ENCODE measurements at places on chromosomes 12 and 14. TPM values are rescaled to one million over a fixed set of nuclear protein-coding genes. Genes with fewer than 3 reads are reported as not detected.

The MGST1 gene
- 30.2 TPM for polyA plus RNA-seq

The RFX4 gene
- not detected for polyA plus RNA-seq

DNA sequence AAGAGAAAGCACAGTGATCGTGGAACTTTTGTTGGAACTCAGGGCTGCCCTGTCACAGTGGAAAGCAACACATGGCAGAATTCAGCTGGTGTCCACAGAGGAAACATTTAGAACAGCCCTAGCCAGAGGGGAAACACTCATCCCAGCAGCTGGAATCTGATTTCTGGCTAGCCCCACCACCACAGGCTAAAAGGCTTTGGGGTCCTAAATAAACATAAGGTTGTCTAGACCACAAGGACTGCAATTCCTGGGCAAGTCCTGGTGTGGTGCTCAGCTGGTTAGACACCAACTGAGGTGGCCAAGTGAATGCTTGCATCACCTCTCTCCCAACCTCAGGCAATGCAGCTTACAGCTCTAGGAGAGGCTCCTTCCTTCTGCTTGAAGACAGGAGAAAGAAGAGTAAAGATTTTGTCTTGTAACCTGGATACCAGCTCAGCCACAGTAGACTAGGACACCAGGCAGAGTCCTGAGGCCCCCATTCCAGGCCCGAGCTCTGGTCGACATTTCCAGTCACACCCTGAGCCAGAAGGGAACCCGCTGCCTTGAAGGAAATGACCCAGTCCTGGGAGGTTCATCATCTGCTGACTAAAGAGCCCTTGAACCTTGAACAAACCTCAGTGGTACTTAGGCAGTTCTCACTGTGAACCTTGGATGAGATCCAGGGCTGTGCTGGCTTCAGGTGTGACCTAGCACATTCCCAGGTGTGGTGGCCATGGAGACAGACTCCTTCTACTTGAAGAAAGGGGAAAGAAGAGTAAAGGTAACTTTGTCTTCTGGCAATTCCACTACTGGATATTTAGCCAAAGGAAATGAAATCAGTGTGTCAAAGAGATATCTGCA, 85.4 kb upstream of the PLXNC1 start:
- no peak for DNase-seq
- H3K4me1 ChIP-seq, result no peaks in the 10 kb centered on the region
- H3K36me3 ChIP-seq, result no peaks in the 10 kb centered on the region
- no peak overlapping the region for H3K4me3 ChIP-seq

- DNase-seq, result no peak
- H3K27me3 ChIP-seq, result no peaks in the 10 kb centered on the region
- H3K4me1 ChIP-seq, result no peaks in the 10 kb centered on the region
- H3K4me3 ChIP-seq, result no peak overlapping the region
Measured at GRCh38 chr12:125518074-125518473, 452.8 kb downstream of the AACS start.

The DPY19L2 gene
- polyA plus RNA-seq, result 1.5 TPM

DNA sequence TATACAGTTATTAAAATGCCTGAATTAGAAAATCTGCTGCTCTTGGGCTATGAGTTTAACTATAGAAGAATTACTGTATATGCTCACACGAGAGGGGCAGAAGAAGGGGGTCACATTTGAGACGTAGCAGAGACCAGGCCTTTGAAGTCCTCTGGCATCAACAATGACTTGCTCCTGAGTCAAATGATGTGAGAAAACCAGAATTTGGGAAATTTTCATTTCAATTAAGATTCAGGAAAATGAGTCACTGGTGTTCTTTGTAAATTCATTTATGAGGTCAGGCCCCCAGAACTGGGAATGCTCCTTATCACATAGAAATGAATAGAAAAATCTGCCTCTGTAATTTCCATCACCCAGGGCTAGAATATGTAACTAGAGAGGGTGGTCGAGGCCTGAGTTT, 92.9 kb downstream of the APAF1 start:
- no peaks in the 10 kb centered on the region for H3K27me3 ChIP-seq
- H3K36me3 ChIP-seq, result peaks cover 1% of the 10 kb centered on the region
- H3K4me3 ChIP-seq, result no peak overlapping the region
- H3K4me1 ChIP-seq, result no peaks in the 10 kb centered on the region
- H3K27ac ChIP-seq, result no peak overlapping the region

The PRR4 gene
- 0.74 TPM for polyA plus RNA-seq

The KRT2 gene
- 0.05 TPM for polyA plus RNA-seq

The TMEM119 gene
- polyA plus RNA-seq, result 1.4 TPM

DNA sequence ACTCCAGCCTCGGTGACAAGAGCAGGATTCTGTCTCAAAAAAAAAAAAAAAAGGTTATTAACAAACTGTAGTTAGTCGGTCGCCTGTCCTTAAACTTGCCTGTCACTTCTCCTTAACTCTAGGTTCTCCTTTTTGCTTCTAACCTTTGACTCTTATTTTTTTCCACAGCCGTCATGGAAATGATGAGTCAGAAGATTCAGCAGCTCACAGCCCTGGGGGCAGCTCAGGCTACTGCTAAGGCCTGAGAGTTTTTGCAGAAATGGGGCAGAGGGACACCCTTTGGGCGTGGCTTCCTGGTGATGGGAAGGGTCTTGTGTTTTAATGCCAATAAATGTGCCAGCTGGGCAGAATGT, 418 bp upstream of the MYG1 start:
- no peak overlapping the region for H3K4me3 ChIP-seq
- H3K27ac ChIP-seq, result no peak overlapping the region
- H3K36me3 ChIP-seq, result no peaks in the 10 kb centered on the region

DNA sequence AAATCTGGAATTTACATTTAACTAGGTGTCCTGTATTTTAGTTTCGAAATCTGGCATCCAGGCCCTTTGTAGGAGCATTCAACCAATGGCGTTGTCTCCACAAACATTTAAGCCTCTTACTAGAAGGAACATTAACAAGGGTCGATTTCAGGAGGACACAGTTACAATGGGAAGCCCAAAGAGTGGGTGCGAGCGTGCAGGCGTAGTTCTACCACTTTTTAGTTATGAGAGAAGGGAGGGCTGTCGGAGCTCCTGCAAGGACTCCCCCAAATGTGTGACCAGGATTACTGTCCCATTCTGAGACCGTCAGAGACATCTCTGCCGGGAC, 365 bp upstream of the ABHD4 start:
- H3K4me1 ChIP-seq, result no peaks in the 10 kb centered on the region
- H3K27me3 ChIP-seq, result no peaks in the 10 kb centered on the region
- H3K36me3 ChIP-seq, result peaks cover 2% of the 10 kb centered on the region
- peak overlapping the region; percentile 0 for H3K4me3 ChIP-seq
- H3K27ac ChIP-seq, result no peak overlapping the region
- no peak for DNase-seq

DNA sequence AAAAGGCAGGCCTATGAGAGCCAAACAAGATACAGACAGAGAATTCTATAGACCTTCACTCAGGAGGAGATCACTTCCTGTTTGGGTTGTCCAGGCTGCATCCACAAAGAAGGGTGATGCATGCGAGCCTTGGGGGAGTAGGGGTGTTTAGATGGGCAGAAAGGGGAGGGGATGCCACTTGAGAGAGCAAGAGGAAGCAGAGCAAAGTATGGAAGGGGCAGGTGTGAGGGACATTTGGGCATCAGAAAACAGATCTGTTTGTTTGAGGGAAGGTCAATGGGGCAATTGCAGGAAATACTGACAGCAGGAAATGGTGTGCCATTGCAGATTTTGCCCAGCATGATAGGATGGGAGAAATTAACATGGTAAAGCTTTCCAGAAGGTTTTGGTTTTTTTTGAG, 146.4 kb upstream of the FOXN3 start:
- no peaks in the 10 kb centered on the region for H3K36me3 ChIP-seq
- no peaks in the 10 kb centered on the region for H3K27me3 ChIP-seq
- no peak overlapping the region for H3K27ac ChIP-seq
- no peak overlapping the region for H3K4me3 ChIP-seq
- H3K4me1 ChIP-seq, result no peaks in the 10 kb centered on the region
- no peak for DNase-seq

- peak overlapping the region; percentile 73 for H3K4me3 ChIP-seq
- peaks cover 4% of the 10 kb centered on the region for H3K4me1 ChIP-seq
- no peak for DNase-seq
- H3K27me3 ChIP-seq, result no peaks in the 10 kb centered on the region
- no peaks in the 10 kb centered on the region for H3K36me3 ChIP-seq
Measured at GRCh38 chr14:39102265-39102968, 618 bp downstream of the SEC23A start.

DNA sequence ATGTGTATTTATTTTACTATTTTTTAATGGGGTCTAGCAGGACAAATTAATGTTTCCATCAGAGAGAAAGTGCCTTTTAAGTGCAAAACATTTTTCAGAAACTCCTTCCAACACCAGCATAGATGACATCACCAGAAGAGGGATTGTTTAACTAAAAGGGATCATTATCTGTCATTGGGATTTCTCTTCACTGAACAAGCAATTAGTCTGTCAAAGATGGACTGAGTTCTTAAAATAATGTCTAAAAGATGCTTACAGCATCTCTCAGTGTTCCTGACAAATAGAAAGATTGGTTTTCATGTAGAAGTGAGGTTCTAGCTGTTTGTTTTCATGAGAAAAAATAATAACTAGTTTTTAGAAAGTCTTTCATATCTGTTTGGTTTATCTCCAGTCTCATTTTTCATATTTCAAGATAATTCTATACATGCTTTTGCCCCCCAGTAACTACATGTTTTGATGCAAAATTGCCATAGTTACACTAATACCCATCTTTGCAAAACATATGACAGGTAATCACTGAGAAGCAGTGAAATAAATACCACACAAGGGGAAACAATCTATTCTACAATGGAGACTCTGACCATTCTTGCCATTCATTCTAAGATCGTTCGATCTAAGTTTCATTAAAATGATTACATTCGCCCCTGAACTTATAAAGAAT, 850.3 kb downstream of the GALC start:
- no peak overlapping the region for H3K27ac ChIP-seq
- no peaks in the 10 kb centered on the region for H3K36me3 ChIP-seq
- no peak overlapping the region for H3K4me3 ChIP-seq
- H3K27me3 ChIP-seq, result no peaks in the 10 kb centered on the region

DNA sequence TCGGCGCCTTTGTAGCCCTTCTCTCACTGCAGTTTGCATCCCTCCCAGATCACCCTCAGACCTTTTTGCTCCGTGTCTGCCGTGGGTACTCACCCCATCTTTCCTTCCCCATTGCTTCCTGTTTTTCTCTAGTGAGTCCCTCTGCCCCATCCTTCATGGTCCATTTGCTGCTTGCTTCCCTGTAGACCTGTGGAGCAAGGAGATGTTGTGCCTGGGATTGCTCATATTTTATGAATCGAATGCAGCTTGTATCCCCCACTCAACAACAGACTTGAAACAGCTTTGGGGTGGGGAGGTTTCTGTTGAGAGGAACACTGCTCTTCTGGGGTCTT, 661 bp downstream of the DENR start:
- no peak overlapping the region for H3K27ac ChIP-seq
- no peak for DNase-seq
- H3K4me1 ChIP-seq, result no peaks in the 10 kb centered on the region
- H3K4me3 ChIP-seq, result peak overlapping the region; percentile 5
- no peaks in the 10 kb centered on the region for H3K27me3 ChIP-seq

The WNT5B gene
- 0.88 TPM for polyA plus RNA-seq

GRCh38 chr14:51507906-51508511, 143.7 kb upstream of the FRMD6 start:
- H3K4me3 ChIP-seq, result no peak overlapping the region
- H3K27me3 ChIP-seq, result no peaks in the 10 kb centered on the region
- no peaks in the 10 kb centered on the region for H3K4me1 ChIP-seq
- H3K27ac ChIP-seq, result no peak overlapping the region
- peak; percentile 82 for DNase-seq
- no peaks in the 10 kb centered on the region for H3K36me3 ChIP-seq

DNA sequence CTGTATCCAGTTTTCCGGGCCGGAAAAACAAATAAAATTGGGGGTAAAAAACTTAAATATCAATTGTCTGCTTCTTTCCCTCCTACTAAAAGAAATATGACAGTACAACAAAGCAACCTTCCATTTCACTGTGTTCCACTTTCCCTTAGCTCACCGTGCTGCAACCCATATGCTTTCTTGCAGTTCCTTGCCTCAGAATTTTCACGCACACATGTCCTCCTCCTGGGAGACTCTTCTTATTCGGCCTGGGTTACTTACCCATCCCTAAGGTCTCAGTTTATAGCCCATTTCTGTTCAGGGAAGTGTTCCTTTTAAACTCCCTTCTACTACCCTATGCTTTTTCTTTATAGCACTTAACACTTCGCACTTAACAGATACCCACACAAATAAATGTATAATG, 4.5 kb upstream of the MAGOHB start:
- no peaks in the 10 kb centered on the region for H3K27me3 ChIP-seq
- DNase-seq, result no peak
- no peaks in the 10 kb centered on the region for H3K36me3 ChIP-seq
- H3K27ac ChIP-seq, result no peak overlapping the region

DNA sequence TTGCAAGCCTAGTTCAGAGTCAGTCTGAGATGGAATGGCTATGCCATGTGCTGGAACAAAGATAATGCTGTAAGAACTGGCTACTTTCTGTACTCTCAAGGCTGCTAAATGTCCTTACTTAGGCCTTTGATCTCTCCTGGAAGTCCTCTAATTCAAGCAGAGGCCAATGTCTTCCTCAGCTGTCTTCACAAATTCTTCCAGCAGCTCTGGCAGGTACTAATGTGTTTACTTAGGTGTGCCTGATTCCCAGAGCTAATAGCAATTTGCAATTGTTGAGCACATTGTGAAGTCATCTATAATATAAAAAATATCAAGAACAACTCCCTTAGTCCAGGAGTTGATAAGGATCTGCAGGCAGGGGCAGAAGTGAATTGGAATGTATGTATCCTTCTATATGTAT, 3.8 kb upstream of the MYF5 start:
- H3K36me3 ChIP-seq, result no peaks in the 10 kb centered on the region
- no peak overlapping the region for H3K27ac ChIP-seq
- no peaks in the 10 kb centered on the region for H3K4me1 ChIP-seq
- H3K27me3 ChIP-seq, result no peaks in the 10 kb centered on the region

GRCh38 chr12:64457032-64457431, 5.1 kb downstream of the TBK1 start:
- H3K27ac ChIP-seq, result no peak overlapping the region
- H3K4me3 ChIP-seq, result no peak overlapping the region
- peaks cover 9% of the 10 kb centered on the region for H3K36me3 ChIP-seq
- DNase-seq, result no peak
- no peaks in the 10 kb centered on the region for H3K4me1 ChIP-seq

DNA sequence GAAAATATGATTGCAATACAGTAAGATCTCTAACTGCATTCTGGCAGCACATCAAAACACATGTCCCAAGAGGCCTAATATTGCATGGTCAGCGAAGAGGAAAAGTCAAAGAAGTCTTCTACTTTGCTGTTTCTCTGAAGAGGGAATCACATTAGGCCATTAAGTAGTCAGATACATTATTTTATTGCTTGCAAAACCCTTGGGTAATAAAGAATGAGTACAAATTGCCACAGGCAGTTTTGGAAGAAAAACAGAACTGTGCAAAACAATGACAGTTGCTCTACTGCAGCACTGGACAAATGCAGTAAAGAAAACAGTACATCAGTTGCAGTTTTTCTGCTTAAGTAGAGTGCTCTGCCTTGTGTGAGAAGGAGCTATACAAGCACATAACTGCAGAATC, 211.9 kb downstream of the MED13L start:
- H3K4me3 ChIP-seq, result no peak overlapping the region
- DNase-seq, result no peak
- H3K36me3 ChIP-seq, result no peaks in the 10 kb centered on the region
- no peak overlapping the region for H3K27ac ChIP-seq
- no peaks in the 10 kb centered on the region for H3K27me3 ChIP-seq

- no peaks in the 10 kb centered on the region for H3K36me3 ChIP-seq
- no peak for DNase-seq
- H3K4me3 ChIP-seq, result no peak overlapping the region
- H3K4me1 ChIP-seq, result no peaks in the 10 kb centered on the region
- H3K27ac ChIP-seq, result no peak overlapping the region
Measured at GRCh38 chr12:13442457-13442856, 245.9 kb downstream of the EMP1 start.

The SRRM4 gene
- polyA plus RNA-seq, result 0.13 TPM

Data from aorta (tissue), 5 donors.